NCI-H146 (cell line): ENCODE measurements at places on chromosomes 13 and 19.

DNA sequence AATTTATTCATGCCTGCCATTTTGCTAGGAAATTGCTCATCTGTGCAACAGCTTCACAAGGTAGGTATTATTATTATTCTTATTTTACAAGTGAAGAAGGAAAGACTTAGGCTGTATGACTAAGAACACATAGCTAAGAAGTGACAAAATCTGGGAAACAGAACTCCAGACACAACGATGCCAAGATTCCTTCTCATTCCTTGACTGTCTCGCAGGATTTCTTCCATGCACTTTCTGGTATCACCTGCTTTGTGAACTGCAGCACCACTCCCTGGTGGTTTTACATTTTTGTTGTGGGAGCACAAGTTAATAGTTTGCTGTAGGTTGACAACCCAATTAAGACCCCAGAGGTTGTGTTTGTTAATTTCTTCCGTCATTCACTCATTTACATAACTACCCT is 188.5 kb downstream of the LACC1 start:
- DNase-seq: no peak

GRCh38 chr13:28792992-28793391 is 27.1 kb upstream of the MTUS2 start:
- DNase-seq: no peak

DNA sequence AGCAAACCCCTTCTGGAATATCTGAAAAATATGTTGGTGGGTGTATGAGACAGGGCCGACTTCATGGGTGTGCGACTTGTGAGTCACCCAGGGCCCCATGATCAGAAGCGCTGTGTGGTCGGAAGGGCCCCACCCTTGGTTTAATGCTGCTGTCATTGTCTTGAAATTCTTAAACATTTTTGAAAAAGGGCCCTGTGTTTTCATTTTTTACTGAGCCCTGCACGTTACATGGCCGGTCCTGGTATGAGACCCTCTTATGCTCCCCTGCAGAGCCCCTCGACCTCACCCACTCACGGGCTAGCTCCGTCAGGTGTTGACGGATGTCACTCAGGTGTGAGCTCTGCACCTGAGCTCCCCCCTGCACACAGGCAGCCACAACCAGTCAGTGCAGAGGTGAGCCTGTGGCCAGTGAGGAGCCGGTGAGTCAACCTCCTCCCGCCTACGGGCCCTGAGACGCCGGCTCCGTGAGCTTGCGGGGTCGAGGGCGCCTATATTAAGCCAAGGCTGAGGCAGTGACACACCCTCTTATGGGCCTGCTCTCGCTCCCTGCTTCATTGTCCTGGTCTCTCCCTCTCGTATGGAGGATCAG is 27.7 kb downstream of the GADD45B start:
- DNase-seq: no peak

GRCh38 chr19:36482876-36483275 is 6.5 kb downstream of the ZNF566 start:
- no peak for DNase-seq

DNA sequence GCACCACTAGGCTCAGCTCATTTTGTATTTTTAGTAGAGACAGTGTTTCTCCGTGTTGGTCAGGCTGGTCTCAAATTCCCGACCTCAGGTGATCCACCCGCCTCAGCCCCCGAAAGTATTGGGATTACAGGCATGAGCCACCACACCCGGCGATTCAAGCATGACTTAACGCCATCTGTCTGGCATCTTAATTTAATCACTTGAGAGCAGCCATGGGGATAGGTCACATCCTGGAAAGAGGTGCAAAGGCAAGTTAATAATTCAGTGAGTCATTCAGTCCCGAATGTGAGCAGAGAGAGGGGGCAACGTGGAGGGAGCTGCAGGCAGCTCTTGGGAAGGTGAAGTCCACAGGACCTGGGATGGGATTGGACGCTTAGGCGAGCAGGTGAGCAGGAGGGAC is 31.7 kb upstream of the USP29 start:
- no peak for DNase-seq

DNA sequence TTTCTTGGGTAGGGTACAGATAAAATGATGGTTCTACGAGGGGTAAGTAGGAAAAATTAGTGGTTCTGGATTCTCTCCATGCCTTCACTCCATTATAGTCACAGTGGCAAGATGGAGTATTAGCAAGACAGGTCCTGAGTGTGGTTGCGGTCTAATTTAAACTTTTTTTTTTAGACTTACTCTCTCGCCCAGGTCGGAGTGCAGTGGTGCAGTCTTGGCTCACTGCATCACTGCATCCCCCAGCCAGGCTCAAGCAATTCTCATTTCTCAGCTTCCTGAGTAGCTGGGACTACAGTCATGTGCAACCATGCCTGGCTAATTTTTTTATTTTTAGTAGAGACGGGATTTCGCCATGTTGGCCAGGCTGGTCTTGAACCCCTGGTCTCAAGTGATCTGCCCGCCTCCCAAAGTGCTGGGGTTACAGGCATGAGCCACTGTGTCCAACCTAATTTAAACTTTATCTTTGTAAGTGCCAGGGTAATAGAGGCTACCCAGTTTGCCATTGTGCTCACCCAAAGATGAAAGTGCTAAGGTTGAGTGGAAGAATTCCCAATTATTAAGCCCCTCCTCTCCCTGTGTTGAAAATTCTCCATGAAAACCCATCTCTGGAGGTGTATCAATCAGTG is 135.6 kb downstream of the TM9SF2 start:
- DNase-seq: no peak
